ENCODE measurements at places on chromosomes 12 and 14. TPM values are rescaled to one million over a fixed set of nuclear protein-coding genes. Genes with fewer than 3 reads are reported as not detected.

Gene DAO
- total RNA-seq = not detected

Gene OTOGL
- 0.11 TPM for total RNA-seq

Gene NDUFA9
- 85.7 TPM for total RNA-seq

Gene GRIN2B
- total RNA-seq = 0.13 TPM

Gene UNC119B
- total RNA-seq = 53.5 TPM

DNA sequence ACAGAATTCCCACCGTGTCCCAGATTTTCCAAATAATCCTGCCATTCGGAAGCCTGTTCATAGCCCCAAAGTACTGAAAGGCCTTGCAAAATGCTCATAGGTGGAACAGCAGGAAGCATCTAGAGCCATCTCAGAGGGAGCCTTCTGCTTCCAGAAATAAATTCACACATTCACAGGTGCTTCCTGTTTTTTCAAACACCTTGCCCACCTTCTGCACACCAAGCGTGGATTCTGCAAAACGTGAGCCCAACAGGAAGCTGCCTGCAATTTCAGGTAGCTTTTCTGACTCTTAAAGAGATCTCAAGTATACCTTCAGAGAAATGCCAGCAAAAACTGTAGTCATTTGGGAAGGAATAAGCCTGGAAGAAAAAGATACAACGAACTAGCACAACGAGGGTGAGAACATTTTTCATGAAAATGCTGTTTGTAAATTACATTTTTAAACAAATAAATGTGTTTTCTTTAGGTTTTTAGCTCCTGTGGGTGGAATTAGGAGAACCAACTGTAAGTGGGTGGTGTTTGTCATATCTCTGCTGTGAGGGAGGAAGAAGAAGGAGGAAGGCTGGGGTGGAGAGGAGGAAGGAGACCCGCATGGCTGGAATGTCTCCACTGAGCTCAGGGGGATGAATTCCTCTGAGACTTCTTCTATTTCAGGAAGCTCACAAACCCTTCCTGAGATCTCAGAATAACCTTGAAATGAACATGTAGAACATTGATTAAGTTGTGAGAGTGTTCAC, at the start of gene IFNG-AS1:
Gene IFNG-AS1, plus strand, starts transcription at position 264 of the 737 bp plus-strand sequence.
- no peaks in the 10 kb centered on the region for H3K36me3 ChIP-seq
- no peaks in the 10 kb centered on the region for H3K27me3 ChIP-seq

GRCh38 chr12:23611320-23611719, 338.1 kb downstream of the SOX5 start:
- H3K36me3 ChIP-seq = no peaks in the 10 kb centered on the region
- no peaks in the 10 kb centered on the region for H3K4me1 ChIP-seq
- no peak overlapping the region for H3K4me3 ChIP-seq
- H3K27ac ChIP-seq = no peak overlapping the region
- H3K27me3 ChIP-seq = no peaks in the 10 kb centered on the region

DNA sequence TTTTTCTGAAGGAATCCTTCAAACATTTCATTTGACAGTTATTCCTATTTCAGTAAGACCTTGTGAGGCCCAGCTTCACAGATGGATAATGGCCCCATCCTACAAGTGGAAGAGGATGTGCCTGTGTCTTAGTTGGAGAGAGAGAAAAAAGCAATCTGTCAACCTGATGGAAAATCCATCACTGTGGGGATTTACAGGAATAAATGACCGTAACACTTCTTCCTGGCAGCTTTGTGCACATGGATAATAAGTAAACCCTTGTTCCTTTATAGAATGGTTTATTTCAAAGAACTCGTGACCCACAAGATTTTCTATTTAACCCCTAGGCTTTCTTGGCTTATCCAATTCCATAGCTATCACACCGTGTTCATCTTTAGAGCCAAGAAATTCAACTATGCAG, 121.4 kb upstream of the PCED1B start:
- no peaks in the 10 kb centered on the region for H3K4me1 ChIP-seq
- no peaks in the 10 kb centered on the region for H3K36me3 ChIP-seq
- no peak overlapping the region for H3K27ac ChIP-seq
- DNase-seq = no peak
- H3K4me3 ChIP-seq = no peak overlapping the region

GRCh38 chr14:44833376-44834060, 128.2 kb downstream of the KLHL28 start:
- H3K4me1 ChIP-seq = no peaks in the 10 kb centered on the region
- no peaks in the 10 kb centered on the region for H3K27me3 ChIP-seq
- no peak overlapping the region for H3K27ac ChIP-seq
- no peak for DNase-seq
- no peaks in the 10 kb centered on the region for H3K36me3 ChIP-seq
- no peak overlapping the region for H3K4me3 ChIP-seq

- no peak for DNase-seq
- H3K36me3 ChIP-seq = no peaks in the 10 kb centered on the region
- no peaks in the 10 kb centered on the region for H3K27me3 ChIP-seq
- H3K27ac ChIP-seq = no peak overlapping the region
Measured at GRCh38 chr12:22413592-22413991, 79.1 kb upstream of the ST8SIA1 start.

- H3K4me1 ChIP-seq = peaks cover 4% of the 10 kb centered on the region
- no peaks in the 10 kb centered on the region for H3K27me3 ChIP-seq
- H3K36me3 ChIP-seq = peaks cover 2% of the 10 kb centered on the region
- DNase-seq = no peak
Measured at GRCh38 chr14:52852810-52853521, 61.6 kb upstream of the GNPNAT1 start.

DNA sequence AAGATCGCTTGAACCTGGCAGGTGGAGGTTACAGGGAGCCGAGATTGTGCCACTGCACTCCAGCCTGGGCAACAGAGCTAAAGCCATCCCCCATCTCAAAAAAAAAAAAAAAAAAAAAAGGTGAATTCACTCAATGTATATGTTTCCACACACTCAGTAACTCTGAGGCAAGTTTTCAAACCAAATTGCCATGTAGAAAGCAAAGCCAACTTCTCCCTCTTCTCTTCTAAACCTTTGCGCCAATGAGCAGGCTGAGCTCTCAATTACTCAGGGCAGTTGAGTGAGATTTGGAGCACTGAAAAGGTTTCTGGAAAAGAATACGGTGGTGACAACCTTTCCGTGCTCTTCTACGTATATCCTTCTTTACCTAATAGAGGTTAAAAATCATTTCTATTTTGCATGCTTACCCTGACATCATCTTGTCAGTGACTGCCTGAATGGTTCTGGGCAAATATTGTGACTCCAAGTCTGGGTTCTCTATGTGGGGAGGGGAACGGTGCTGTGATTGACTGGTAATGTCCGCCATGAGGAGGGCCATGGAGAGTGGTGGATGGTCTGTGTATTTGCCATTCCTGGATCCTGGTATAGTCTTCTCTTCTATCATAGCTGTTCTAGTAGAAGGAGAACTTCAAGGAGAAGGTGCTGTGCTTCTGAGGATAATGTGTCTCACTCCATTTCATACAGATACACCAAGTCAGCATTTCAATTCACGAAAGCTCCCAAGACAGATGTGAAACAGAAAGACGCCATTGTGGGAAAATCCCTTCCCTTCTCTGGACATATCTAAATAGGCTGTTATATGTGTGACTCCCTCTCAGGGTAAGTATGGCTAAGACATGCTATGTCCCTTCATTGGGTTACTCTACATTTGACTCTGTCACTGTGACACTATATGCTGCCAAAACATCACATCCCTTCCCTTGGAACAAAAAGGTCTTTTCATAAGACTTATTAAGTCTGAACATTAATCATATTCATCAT, 46.2 kb upstream of the MED13L start:
- no peak for DNase-seq
- no peak overlapping the region for H3K27ac ChIP-seq
- no peaks in the 10 kb centered on the region for H3K4me1 ChIP-seq
- no peak overlapping the region for H3K4me3 ChIP-seq
- no peaks in the 10 kb centered on the region for H3K27me3 ChIP-seq
- H3K36me3 ChIP-seq = no peaks in the 10 kb centered on the region

Data from H9 (cell line).